Caki2 (cell line): ENCODE measurements at places on chromosomes 7 and 10. TPM values are rescaled to one million over a fixed set of nuclear protein-coding genes. Genes with fewer than 3 reads are reported as not detected.

DNA sequence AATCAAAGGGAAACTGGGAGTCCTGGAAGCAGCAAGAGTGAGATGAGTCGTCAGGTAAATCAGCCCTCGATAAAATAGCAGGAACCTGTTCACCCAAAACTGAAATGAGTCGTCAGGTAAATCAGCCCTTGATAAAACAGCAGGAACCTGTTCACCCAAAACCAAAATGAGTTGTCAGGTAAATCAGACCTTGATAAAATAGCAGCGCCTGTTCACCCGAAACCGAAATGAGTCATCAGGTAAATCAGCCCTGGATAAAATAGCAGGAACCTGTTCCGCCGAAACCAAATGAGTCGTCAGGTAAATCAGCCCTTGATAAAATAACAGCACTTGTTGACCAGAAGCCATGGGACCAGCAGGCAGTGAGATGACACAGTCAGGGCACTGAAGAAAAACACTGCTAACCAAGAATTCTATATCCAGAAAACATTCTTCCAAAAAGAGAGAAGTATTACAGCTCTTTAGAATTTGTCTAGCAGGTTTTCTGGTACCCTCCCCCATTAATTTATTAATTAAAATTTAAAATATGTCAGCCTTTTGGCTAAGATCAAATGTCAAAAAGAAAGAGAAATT is 3.4 kb upstream of the CYP2E1 start:
- DNase-seq = no peak

The MEIG1 gene
- 3.5 TPM in 1 of 2 replicates, not detected in the other for total RNA-seq

The PSMA2 gene
- total RNA-seq = 172 and 187 TPM in 2 replicates

GRCh38 chr10:99551158-99551557 is 18.4 kb downstream of the NKX2-3 start:
- no peak for DNase-seq

DNA sequence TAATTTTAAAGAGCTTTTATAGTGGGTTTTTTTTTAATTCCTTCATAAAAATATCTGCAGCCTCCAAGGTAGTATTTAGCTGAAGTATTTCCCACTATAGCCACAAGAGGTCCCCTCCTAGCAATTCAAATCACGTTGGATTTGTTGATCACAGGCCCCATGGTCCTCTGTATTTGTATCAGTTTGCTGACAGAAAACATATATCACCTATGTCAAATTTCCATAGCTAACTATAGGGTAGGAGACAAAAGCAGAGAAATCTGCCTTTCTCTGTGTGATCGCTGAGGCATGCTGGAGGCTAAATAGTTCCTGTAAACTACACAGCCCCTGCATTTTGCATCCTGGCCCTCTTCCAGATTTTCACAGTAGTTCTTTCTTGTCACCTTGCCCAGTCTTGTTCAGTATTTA is 1.7 kb upstream of the CTNNA3 start:
- DNase-seq = peak; percentile 39

DNA sequence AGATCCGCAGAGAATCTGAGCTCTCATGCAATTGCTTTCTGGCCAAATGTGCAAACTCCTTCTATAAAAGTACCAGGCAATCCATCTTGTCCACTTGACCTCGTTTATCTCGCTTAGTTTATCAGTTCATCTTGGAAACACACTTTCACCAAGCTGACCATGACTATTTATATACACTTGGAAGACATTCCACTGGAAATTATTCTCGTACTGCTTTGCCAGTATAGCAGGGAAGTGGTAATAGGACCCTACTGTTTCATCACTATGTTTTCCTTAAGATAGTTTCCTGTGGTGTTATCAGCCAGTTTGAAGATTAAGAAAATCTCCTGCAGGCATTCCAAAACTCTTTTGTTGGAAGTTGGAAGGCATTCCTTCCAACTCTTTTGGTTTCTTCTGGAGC is 115.3 kb upstream of the FAM171A1 start:
- DNase-seq = no peak

DNA sequence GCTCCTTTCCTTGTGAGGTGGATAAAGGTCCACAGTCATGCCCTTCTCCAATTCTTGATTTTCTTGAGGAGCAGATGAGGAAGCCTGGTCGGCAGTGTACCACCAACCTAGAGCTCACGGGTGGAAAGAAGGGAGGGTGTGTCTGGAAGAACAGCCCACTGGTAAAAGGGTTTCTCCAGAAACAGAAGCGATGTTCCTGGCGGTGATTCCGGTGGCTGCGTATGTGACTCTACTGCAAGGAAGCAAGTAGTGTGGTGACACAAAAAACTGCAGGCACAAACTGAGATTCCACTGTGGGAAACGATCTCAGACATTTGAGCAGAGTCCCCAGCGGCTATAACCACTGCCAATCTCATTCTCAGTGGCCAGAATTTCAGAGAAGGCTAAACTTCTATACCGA is 65.9 kb upstream of the ATP6V0A4 start:
- no peak for DNase-seq

GRCh38 chr7:148403466-148403993 is 187.0 kb upstream of the C7orf33 start:
- DNase-seq = no peak

DNA sequence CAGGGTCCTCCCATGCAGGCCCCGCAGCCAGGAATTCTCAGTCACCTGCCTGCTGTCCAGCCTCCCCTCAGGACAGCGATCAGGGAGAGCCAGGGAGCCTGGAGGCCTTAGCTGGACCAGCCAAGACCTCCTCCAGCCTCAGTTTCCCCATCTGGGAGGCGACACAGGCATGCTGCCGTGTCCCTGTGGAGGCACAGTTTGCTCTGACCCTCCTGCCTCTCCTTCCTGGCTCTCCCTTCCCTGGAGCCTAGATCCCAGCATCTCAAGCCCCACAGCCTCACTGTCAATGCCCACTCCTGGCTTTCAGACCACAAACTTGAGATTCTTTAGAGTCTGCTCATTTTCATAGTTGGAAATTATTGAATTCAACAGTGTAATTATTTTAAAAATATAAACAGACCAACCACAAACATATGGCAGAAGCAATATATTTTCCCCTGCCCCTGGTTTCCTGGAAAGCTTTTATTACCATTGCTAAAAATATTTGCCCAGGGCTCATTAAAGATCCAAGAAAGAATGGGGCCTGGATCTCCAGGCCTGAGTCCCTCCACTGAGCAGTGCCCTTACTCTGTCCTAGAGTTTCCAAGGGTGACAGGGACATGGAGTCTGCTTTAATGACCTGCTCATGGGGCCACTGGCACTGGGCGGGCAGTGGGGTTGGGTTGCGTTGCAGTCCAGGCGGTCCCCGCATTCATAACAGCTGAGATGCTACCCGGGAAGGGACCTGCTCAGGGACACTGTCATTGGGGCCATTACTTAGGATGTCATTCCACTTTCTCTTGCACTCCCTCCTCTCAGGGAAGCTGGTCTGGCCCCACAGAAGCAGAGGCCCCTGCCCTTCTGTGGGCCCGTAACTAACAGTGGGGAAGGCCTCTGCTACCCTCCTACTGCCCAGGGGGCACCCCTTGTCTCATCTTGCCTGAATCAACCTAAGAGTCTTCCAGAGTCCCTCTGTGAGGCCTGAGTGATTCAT is 81.6 kb upstream of the CHST15 start:
- DNase-seq = no peak

The PTCD1 gene
- total RNA-seq = 7.3 and 14.2 TPM in 2 replicates

DNA sequence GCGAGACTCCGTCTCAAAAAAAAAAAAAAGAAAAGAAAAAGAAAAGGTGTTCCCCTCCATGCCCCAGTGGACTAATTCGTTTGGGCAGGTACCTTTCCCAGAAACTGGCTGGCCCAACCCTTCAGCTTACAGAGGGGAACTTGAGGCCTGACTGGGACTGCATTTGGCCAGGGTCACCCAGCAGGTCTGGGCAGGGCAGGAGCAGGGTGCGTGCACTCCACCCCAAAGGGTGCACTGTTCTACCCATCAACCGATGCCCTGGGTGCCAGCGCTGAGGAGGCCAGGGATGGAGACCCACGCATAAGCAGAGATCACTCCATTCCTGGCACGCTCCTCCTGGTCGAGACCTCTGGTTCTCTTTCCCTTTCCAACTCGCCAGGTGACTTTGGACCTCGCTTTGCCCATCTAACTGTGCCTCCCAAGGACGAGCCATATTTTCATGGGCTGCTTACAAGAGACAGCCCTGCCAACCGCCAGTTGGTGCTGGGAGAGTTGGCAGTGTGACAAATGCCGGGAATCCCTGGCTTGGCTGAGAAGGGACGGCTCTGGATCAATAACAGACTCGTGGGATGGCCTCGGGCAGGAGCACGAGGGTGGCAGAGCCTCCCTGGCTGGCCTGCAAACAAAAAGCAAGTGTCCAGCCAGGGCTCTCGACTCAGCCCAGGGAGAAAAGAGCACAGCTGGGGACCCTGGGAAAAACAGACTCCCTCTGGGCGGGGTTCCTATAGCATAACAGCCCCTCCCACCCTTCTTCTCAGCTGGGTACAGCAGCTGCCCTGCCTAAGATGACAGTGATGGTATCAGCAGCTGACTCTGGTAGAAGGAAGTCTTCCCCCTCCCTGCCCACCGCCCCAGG is 7.9 kb downstream of the HSPB1 start:
- DNase-seq = no peak

The NRCAM gene
- 41.9 and 62.1 TPM in 2 replicates for total RNA-seq

The OR9A2 gene
- total RNA-seq = not detected in 2 replicates

DNA sequence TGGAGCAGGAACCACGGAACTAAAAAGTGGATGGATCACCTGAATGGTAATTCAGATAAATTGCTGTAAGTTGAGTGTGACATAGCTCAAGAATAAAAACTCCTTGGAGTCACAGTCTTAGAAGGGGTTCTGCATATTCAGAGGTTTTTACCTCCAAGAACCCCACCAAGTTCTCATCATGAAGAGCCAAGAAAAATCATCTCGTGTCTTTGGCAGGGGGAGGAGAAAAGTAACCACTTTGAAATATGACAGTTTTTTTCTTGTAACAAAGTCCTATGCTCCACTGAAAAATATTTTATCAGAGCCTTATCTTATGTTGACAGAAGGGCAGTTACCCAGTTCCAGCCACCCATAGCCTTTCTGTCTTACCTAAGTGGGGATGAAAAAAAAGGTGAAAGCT is 38.2 kb upstream of the MBL2 start:
- DNase-seq = no peak

The ZNF25 gene
- 1.7 and 2.6 TPM in 2 replicates for total RNA-seq

DNA sequence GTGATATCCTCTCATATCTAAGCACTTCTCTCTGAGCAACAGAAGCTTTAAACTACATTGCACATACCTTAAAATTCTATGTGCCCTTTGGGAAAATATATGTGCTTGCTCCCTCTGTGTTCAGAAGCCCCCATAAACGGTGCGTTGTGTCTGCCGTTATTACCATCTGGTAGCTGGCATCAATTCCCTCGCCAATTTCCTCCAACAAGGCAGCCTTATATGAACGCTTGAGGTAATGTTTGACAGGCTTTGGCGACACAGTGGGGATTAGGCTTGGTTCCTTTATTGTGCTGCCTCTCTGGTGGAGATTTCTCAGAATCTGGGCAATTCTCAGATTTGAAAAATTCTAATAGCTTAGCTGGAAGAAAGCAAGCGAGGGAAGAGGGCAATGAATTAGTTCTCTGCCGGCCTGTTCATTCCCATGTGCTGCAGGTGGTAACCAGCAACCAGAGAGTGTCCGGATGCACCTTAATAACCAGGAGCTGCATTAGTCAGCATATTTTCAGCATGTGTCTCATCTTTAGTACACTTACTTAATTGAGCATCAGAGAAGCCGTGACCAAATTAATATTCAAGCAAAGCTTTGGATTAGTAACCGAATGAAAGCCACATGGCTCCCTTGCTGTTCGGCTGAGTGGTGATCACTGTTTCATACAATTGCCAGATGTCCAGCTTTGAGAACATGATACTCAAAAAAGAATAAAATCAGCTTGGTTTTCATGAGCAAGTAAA is 7.3 kb upstream of the PPP1R17 start:
- DNase-seq = no peak

The GRID2IP gene
- not detected in 2 replicates for total RNA-seq
